ENCODE measurements at places on chromosomes 4 and X.

- DNase-seq, result no peak
Measured at GRCh38 chrX:103369479-103369878, 6.9 kb upstream of the BEX3 start.

- no peak for DNase-seq
Measured at GRCh38 chr4:6773616-6774540, 8.6 kb upstream of the KIAA0232 start.

- DNase-seq, result no peak
Measured at GRCh38 chr4:52358366-52358765, 300.7 kb downstream of the USP46 start.

DNA sequence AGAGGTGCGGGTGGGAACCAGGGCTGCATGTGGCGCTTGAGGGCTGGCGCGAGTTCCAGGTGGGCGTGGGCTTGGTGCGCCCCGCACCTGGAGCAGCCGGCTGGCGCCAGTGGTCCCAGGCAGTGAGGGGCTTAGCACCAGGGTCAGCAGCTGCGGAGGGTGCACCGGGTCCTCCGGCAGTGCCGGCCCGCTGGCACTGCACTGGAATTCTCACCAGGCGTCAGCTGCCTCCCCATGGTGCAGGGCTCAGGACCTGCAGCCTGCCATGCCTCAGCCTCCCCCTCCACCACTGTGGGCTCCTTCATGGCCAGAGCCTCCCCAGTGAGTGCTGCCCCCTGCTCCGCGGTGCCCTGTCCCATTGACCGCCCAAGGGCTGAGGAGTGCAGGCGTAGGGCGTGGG, 174.0 kb downstream of the ADAM29 start:
- DNase-seq, result no peak

DNA sequence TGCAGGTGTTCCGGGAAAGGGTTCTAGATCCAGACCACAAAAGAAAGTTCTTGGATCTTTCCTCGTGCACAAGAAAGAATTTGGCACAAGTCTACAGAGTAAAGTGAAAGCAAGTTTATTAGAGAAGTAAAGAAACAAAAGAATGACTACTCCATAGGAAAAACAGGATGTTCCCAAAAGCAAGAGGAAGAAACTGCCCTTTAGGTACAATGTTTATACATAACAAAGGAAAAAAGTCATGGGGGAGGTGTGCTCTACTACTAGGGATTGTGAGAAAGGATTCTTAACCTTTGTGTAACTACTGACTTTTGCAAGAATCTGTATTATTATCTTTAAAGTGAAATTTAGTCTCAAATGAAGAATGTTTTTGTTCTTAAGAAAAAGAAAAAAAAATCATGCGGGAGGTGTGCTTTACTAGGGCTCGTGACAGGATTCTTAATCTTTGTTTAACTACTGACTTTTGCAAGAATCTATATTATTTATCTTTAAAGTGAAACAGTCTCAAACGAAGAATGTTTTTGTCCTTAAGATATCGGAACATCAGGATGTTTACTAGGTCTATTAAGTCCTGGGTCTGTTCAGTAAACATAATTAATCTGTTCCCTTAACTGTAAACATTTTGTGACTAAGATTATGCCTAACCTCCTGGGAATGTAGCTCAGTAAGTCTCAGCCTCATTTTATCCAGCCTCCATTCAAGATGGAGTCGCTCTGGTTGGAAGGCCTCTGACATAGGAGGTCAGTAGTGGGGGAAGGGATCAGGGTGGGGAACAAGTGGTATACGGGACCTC, 110.4 kb upstream of the BEND4 start:
- DNase-seq, result no peak

- no peak for DNase-seq
Measured at GRCh38 chrX:118520216-118521206, 24.9 kb downstream of the DOCK11 start.

DNA sequence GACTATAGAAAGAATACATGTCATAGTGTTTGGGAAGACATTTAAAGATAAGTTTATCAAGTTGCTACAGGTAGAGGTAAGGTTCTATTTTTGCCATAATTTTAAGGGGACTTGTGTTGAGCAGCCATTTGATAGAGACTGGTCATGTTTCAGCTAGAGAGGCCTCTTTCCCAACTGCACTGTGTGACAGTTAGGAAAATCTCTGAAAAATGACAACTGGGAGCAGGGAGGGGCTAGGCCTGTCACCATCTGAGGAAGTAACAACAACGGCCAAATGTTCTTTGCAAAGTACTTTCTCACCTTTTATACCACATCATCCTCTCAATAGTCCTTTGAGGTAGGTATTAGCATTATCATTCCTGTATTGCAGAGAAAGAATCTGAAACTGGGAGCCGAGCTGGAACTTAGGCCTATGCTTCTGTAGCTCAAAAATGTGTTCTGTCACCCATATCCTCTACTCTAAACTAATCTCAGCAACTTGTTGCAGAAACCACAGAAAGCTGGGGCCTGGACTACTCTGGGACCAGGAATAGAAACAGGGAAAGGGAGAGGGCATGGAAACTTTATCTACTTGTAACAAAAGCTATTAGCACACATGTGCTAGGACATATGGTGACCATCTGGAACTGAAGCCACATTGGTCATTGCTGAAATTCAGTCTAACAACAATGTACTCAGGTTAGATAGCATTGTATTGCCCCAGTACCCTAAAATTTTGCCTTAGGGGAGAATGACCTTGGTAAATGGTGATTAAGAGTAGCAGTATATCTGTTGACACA, 198.9 kb downstream of the MID1IP1 start:
- no peak for DNase-seq

- DNase-seq, result no peak
Measured at GRCh38 chr4:48472794-48473193, 10.3 kb upstream of the SLC10A4 start.

- no peak for DNase-seq
Measured at GRCh38 chr4:37628977-37629609, 57.1 kb downstream of the RELL1 start.

DNA sequence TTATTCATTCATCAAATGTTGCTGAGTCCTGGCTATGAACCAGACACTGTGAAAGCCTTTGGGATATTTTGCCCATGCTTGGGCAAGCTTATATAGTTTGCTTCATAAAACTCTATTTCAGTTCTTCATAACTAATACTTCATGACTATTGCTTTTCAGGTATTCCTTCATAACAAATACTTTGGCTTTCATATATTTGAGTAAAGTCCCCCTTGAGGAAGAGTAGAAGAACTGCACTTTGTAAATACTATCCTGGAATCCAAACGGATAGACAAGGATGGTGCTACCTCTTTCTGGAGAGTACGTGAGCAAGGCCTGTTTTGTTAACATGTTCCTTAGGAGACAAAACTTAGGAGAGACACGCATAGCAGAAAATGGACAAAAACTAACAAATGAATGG, 1.7 kb upstream of the AFP start:
- no peak for DNase-seq

DNA sequence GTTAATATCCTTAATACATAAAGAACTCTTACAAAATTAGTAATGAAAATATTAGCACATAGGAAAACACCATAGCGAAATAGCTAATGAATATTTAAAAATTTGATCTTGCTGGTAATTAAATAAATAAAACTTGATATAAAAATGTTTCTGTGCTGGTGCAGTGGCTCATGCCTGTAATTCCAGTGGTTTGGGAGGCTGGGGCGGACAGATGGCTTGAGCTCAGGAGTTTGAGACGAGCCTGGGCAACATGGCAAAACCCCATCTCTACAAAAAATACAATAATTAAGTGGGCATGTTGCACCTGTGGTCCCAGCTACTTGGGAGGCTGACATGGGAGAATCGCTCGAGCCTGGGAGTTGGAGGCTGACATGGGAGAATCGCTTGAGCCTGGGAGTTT, 7.6 kb downstream of the FAM199X start:
- DNase-seq, result no peak

DNA sequence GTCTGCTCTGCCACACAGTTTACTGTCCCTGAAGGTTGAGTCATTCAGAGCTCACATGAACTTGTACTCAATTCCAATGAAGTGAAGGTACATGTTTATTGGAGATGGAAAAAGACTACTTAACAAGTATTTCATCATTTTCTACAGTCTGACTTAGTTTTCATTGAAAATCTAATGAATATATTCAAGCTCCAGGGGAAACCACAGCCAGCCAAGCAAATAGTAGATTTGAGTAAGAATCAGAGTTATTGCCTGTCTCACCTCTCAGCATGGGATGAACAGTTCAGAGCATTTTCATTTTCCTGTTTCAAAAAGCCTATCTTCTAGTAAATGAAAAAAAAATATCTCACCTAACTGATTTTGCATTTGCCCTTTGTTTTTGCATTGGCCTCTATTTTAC, 1249.4 kb upstream of the DIAPH2 start:
- no peak for DNase-seq

GRCh38 chr4:171644430-171645057, 168.7 kb upstream of the GALNTL6 start:
- DNase-seq, result no peak

DNA sequence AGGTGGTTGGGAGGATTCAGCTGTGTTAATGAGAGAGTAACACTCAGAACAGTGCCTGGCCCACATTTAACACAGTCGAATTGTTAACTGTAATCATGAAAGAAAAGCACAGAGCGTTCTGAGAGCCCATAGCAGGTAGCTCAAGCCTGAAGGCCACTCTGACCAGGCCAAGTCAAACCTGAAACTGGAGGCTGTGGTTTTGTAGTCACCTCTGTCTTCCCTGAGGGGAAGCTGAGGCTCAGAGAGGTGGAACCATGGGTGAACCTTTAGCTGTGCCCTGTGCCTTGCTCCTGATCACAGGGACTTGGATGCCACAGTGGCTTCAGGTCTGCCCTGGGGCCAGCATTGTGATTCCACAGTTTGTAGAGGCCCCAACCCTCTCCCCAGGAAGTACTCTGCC, 16.6 kb upstream of the UBA1 start:
- DNase-seq, result no peak

- DNase-seq, result no peak
Measured at GRCh38 chr4:5203309-5203992, 152.2 kb downstream of the STK32B start.

DNA sequence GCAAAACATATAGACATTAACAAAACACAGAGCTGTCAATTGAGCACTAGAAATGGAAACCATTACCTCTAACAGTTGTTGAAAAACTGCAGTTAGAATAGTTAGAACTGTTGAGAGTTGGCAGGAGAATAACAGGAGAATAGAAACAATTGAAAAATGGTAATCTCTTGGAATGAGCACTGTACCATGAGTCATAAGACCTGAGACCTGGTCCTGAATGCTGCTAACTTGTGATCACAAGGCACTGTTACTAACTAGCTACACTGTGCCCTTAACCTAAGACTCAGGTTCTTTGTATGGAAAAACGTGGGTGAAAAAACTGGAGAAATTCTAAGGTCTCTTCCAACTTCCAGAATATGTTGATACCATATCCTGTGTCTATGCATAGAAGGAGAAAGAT, 29.3 kb downstream of the FAM114A1 start:
- no peak for DNase-seq

GRCh38 chr4:972651-973424, 531 bp downstream of the DGKQ start:
- DNase-seq, result no peak

DNA sequence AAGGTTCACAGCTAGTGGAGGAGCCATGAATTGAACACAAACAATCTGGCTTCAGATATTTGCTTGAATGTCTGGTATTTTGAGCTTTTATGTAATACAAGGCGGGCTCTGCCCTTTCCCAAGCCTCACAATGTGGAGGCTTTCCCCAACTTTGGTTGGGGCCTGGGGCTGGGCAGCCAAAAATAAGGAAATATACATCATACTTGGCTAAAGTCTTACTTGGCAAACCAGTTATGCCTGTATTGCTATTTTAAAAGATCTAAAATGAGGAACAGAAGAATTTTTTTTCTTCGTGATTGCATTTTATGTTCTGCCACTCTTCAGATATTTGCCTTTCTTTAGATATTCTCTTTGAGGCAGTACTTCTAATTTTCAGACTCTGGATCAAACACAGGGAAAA, 26.1 kb downstream of the ARFIP1 start:
- no peak for DNase-seq

DNA sequence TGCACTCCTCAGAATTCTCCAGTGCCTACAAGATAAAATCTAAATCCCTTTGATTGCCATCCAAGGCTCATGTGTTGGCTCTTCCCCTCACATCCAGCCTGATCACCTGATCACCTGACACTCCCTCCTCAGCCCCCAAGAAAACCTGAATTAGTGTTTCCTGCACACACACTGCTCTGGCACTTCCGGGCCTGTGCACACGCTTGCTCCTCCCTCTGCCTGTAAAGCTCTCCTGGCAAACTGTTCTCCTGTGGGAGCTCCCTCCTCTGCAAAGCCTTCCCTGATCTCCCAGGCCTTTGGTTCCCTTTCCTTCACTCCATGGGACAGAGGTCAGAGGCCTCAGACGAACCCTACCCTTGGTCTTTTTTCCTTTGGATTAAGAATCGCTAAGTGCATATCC, 19.9 kb downstream of the PHKA2 start:
- DNase-seq, result no peak

DNA sequence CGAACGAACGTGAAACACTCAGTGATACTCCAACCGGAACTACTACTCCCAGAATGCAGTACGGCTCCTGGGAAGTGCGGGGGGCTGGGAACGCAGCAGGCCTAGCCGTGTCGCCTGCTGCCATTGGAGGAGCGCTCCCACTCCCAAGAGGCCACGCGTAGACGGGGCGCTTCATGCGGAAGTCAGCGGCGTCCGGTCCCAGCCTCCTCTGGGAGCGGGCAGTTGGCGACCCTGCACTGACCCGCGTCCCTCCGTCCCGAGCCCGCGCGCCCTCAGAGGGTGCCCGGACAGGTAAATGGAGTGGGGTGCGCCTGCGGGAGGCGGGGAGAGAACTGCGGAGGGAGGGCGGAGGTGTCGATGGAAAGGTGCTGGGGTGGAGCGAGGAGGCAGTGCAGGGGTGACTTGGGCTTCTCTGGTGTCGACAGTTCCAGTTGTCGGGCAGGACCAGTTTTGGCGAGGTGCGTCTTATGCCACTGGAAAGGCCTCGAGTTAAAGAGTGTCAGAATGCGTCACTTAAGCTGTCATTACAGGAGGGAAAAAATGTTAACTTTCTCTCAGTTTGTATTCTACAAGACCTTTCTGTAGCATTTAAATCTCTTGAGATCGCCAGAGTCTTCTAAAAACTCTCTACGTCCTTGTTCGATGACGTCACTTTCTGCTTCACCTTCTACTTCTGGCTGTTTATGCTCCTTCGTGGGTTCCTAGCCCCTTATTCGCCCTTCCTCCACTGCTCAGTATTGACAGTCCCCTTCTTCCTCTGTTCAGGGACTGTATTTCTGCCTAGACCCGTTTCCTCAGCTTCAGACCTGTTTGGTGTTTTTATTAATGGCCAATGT, at the start of gene VAMP7:
VAMP7 (plus strand) TSS at position 188 of the 836 bp plus-strand sequence. CDS start 8,122 bp downstream, outside the sequence.
- DNase-seq, result peak; percentile 52

- no peak for DNase-seq
Measured at GRCh38 chrX:79263550-79263949, 103.6 kb downstream of the ITM2A start.

- no peak for DNase-seq
Measured at GRCh38 chrX:8604131-8604530, 127.8 kb downstream of the ANOS1 start.

Measured in GF-D8 (cell line).